ENCODE measurements at places on chromosomes 5 and 9.
A peak's percentile ranks its signal among the peaks of the same experiment; 100 is the strongest.

GRCh38 chr9:28970241-28970654 is 1397.0 kb upstream of the C9orf72 start:
- no peak for DNase-seq

DNA sequence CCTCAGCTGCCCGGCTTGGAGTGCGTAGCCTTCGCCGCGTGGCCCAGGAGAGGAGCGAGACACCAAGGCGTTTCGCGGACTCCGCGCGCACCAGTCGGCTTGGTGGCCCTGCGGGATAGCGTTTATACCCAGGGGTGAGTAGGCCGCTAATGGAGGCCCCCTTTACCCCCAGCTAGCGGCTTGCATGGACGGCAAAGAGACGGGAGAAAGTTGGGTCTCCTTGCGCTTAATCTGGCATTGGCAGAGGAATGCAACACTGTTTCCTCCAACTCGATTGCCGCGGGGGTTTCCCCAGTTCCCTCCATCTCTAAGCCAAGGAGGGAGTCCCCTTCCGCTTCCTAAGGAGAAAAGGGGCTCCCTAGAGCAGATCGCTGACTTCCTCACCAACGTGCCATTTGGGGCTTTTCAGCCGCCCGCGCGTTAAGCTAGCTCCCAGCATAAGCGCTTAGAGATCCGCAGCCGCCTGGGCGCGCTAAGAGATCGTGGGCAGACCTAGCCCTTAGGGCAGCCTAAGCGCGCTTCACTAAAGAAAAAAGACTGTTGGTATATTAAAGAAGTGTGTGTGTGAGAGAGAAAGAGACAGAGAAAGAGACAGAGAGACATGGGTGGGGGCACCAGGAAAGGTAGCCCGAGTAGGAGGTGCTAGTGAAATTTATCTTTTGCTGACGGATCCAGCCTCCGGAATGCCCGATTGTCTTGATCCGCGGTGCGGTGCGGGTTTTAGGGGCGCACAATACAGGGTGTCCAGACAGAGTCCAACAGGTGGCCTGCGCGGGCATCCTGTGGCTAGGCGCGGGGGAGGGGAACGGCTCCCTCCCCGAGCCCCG is 597.9 kb upstream of the SGCD start:
- DNase-seq = peak; percentile 64

GRCh38 chr9:124708633-124709291 is 62.3 kb downstream of the NR6A1 start:
- no peak for DNase-seq

GRCh38 chr9:114299286-114300152 is 23.4 kb upstream of the ORM1 start:
- DNase-seq = no peak

- DNase-seq = no peak
Observed at GRCh38 chr5:125411744-125412560, 665.5 kb upstream of the ZNF608 start.

DNA sequence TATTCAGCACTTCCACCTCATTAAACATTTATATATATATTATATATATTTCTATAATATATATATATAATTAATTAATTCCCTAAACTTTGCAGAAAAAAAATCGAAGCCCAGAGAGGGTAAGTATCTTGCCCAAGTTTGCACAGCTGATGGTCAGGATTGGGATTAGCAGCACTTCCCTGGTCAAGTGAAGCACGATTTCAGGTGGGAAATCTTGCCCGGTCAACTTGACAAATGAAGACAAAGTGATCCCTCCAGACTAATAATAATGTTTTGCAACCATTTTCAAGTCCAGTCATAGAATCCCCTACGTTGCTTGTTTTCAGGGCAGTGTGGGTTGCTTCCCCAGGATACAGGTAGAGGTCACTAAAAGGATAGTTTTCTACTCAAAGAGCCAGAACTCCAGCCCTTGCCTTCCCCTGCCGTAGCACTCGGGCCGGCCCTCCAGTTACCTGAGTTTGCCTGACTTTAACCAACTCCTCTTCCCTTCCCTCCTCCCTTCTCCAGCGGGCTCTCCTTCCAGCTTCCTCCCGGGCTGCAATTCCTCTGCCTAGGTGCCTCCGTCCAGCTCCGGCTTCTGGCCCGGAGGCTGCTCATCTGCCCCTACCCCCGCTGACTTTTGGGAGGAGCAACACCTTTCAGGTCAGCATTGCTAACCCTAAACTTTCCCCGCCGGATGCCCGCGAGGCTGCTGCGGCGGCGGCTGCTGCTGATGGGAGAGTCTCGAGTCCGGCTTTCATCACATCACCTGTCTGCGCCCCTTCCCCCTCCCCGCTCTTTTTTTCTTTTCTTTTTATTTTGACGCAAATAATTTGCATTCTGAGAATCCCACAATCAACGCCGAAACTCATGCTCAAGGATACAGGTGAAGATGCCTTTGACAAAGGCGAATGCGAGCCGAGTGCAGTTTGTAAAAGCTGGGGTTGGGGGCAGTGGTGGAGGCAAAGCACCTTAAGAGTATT is 930 bp downstream of the PRLR start:
- DNase-seq = no peak

DNA sequence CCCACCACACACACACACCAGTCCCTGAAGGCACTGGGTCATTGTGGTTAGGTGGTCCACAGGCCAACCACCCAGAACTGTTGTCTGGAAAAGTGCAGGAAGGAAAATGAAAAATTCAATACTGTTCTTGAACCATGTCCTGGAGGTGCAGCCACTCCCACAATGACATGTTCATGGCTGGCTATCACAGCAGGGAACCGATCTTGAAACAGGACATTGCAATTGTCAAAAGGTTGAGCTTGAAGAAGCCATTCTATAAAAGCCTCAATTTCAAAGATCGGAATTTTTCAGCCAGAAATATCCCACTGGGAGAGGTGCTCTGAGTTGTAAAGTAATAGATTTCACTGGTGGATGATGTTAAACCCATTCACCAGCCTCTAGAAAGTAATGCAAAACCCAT is 218.2 kb downstream of the GNA14 start:
- no peak for DNase-seq

DNA sequence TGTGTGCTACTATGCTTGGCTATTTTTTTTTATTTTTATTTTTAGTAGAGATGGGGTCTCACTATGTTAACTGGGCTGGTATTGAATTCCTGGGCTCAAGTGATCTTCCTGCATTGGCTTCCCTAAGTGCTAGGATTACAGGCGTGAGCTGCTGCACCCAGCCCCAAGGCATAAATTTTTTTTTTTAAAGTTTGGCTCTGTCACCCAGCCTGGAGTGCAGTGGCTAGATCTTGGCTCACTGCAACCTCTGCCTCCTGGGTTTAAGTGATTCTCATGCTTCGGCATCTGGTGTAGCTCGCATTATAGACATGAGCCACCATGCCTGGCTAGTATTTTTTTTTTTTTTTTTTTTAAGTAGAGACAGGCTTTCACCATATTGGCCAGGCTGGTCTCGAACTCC is 70.3 kb downstream of the RAB24 start:
- no peak for DNase-seq

- no peak for DNase-seq
Observed at GRCh38 chr9:26723486-26723885, 169.1 kb downstream of the CAAP1 start.

DNA sequence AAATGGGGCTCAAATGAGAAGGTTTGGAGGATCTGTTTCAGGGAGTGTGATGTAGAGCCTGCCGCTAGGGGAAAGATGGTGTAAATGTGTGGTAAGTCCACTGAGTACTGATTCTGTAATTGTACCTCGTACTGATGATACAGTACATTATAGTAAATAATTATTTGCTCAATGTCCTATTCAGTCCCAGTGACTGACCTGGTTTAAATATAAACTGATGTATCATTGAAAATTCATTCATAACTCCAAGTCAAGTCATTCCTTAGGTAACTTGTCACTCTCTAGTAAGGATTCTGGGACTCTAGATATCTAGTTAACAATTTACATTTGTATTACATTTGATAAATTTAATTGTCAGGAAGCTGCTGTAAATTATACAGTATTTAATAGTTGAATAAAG is 667.3 kb downstream of the DTWD2 start:
- DNase-seq = no peak

DNA sequence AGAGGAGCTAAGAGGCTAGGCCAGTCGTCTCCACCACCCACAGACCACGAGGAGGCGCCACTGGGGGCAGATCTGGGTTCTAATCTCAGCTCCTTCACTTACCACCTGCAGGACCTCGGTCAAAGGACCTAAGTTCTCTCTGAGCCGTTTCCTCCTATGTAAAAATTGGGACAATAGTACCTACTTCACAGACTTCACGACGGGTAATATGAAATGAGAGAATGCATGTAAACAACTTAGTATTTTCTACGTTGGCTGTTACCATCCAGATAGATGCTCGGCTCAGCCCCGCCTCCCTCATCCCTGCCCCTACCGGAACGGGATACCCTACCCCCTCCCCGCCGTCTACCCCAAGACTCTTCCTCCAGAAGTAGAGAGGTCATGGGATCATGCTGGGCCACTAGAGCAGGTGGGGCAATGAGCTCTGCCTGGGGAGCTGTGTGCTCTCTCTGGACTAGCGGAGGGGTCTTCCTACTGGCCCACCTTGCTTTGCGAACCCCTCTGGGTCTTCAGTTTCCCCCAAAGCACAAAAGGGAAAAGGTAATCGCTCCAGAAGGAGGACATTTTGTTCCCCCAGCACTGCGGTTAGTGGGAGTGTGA is 541 bp downstream of the GNPDA1 start:
- peak; percentile 6 for DNase-seq

- no peak for DNase-seq
Observed at GRCh38 chr9:115957585-115957984, 196.0 kb upstream of the PAPPA start.

GRCh38 chr5:118905196-118905595 is 83.2 kb downstream of the DTWD2 start:
- DNase-seq = no peak

DNA sequence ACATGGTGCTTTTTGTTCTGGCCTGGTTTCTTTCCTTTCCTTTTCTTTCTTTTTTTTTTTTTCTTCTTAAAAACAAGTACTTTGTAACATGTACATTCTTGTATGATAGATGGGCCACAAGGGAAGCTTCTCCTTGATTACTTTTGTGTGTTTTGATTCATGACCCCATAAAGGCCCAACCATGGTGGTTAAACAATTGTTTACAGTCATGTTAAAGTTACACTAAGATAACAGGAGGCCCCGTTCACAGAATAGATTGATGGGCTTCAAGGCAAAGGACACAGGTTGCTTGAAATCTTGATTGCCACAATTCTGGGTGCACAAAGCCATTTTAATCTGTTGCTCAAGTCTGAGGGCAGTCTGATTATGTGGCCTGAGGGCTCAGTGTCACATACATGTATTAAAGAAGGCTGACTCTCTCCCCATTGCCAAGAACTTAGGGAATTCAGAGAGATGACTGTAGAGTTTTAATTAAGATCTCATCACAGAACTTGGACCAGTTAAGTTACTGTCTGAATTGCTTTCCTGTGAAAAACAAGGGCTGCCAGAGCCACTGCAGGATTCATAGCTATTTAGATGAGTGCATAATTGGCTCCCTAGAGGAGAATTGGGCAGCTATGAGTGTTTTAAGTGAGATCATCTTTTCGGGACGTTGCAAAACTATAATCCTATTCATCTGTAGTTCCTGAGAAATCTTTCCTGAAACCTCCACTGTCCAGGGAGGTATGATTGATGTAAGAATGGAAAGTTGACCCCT is 163.4 kb downstream of the TLE4 start:
- DNase-seq = no peak

DNA sequence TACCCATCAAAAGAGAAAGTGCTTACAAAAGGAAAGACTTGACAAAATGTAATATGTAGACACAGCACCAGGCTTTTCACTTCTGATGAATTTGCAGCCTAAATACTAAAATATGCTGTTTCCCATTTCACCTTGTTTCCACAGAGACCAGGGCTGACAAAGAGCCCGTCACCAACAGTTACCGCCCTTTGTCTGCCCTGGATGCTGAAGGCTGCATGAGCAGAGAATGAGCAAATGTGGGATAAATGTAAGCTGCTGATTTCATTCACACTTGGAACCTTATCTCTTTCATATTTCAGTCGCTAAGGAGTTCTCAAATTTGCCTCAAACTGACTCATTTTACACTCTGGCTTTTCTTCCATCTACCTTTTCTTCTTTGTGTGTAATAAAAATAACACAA is 213.9 kb downstream of the TMEM167A start:
- DNase-seq = no peak

DNA sequence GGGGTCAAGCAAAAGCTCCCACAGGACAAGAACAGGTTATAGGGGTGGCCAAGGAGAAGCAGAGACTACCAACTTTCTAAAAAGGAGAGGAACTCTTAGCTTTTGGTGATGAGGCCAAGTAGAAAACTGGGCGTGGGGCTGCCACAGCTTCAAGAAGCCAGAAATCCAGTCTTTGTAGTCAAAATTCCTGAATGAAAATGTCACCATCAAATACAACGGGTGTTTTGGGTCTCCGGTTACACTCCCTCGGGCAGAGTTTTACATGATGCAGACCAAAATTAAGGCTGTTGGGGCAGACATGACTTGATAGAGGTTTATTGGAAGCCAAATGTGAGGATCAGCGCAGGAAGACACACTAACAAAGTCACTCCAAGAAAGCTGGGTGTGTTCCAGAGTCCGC is 29.4 kb upstream of the N4BP3 start:
- no peak for DNase-seq

- no peak for DNase-seq
Observed at GRCh38 chr5:170486371-170486770, 17.4 kb upstream of the KCNIP1 start.

DNA sequence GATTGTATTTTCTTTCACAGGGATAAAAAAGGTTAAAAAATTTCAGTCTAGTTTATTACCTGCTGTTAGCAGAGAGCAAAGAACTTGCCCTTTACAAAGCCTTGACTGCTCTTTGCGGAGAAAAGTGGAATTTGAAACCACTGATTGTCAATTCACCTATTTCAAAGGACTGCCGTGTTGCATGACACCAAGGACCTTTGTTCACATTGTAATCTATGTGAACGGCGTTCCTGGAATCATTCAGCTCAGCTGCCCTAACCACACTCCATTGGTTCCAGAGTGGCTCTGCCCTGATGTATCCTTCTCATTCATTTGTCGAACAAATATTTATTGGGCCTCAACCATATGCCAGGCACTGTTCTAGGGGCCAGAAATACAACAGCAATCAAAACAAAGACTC is 377.5 kb upstream of the RFX3 start:
- no peak for DNase-seq

DNA sequence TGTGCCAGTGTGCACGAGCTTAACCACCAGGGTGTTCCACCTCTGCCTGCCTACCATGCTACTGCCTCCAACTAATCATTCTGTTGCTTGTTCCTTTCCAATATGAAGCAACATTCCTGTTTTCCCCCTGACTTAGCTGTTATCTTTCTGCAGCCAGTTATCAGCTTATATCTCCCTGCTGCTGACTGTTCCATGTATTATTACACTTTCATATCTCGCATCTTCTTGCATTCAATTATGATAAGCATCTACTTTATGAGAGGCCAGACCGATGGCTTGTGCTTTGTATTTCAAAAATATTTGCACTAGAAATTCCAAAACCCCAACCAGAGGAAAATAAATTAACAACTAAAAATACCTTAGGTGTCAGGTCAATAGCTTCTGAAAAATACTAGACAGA is 394.0 kb upstream of the BRINP1 start:
- no peak for DNase-seq

Data from DMS 273 treated with DMSO at 0.1 percent for 48 hours (cell line).